Osteoblast (primary cell): ENCODE measurements at places on chromosomes 7 and 10.

DNA sequence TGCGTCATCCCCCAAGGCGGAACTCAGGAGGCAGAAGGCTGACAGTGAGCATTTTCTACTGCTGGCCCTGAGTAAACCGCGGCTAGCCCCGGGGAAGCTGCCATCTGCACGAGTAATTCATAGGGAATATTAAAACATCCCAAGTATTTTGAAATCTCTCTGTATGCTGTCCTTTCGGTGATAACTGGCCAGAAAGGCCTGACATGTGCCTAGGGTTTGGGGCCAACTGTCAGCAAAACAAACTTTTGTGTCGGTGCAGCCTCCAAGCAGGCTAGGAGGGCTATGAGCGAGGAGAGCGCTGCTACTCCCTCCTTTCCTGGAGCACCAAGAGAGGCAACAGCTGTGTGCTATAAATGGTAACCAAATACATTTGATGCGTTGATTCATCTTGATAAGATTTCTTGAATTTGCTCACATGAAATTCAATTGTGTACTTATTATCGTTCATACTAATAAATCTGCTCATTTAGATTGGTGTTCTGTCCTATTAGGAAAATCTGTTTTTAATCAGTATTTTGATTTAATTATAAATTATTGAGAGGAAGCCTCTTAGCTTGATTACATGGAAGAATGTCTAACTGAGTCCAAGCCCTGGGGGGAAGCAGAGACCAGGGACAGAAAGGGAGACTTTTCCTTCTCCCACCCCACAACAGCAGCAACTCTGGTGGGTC, 124.4 kb upstream of the NPS start:
- H3K27ac ChIP-seq: no peak overlapping the region
- peaks cover 19% of the 10 kb centered on the region for H3K36me3 ChIP-seq
- no peaks in the 10 kb centered on the region for H3K27me3 ChIP-seq
- no peak for DNase-seq
- H3K4me3 ChIP-seq: no peak overlapping the region

DNA sequence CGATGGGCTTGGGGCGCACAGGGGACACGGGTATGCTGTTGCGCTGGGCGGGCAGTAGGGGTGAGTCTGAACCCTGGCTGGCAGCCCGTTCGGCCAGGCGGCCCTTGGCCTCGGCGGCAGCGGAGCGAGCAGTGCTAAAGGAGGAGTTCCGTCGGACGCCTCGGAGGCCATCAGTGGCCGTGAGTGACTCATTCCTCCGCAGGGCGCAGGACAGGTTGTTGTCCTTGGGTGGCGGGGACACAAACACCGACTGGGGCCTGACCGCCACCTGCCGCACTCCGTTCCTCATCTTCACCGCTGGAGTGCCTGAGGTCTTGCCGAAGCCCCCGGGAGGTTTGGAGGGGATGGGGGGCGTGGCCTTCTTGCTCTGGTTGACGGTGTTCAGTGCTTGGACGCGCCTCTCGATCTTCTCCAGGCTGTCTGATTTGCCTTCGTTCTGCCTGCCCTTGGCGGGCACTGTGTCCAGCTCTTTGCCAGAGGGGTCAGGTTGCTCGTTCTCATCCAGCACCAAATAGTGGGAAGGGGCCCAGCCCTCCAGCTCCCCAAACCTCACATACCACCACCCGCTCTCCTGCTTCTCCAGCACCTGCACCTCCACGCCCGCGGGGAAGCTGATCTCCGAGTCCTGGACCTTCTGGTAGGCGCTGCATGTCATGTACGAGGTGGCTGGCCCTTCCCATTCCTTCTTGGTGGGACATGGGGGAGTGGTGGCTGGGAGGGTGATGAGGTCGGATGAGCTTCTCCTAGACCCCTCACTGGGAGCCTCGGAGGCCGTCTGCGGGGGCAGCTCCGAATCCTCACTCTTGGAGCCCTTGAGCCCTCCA, 108.7 kb downstream of the NEURL1 start:
- H3K4me1 ChIP-seq: peaks cover 10% of the 10 kb centered on the region
- H3K27ac ChIP-seq: no peak overlapping the region
- no peak for DNase-seq
- no peaks in the 10 kb centered on the region for H3K27me3 ChIP-seq

DNA sequence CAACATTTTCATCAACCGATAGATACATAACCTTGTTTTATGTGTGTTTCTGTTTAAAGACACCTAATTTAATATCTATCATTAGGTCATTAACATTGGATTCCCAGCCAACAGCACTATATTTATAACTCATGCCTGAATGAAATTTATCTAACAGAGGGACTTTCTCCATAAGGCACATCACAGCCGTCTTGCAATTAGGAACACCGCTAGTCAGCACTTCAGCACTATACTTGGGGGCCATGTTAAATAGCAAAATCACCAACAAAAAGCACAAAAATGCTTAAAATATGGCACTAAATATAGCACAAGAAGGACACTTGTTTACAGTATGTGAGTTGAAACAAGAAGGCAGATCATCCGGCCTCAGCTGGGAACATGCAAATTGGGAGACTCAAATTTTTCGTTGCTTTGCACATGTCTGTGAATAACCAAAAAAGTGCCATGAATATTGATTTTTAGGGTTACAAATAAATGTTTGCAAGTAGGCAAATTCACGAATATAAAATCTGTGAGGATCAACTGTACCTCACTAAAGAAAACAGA, 51.0 kb downstream of the TLL2 start:
- no peaks in the 10 kb centered on the region for H3K4me1 ChIP-seq
- H3K27me3 ChIP-seq: no peaks in the 10 kb centered on the region
- H3K36me3 ChIP-seq: no peaks in the 10 kb centered on the region

DNA sequence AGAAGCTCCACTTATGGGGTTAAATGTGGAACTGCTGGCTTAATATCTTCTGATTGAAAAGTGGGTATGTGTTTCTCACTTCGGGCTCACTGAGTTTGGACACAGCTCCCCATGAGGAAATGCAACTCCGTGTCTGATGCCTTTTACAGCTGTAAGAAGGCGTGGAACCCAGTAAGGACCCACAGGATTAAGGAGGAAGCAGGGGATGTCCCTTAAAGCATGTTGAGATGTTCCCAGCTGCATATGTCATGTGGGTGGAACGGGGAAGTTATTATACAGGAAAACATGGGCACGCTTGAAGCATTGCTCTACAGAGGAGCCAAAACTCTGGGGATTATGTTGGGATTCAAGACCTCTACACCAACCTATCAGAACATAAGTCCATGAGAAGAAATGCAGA, 224.4 kb downstream of the NEBL start:
- H3K4me3 ChIP-seq: no peak overlapping the region
- H3K27me3 ChIP-seq: no peaks in the 10 kb centered on the region
- H3K36me3 ChIP-seq: no peaks in the 10 kb centered on the region
- H3K4me1 ChIP-seq: no peaks in the 10 kb centered on the region
- no peak overlapping the region for H3K27ac ChIP-seq
- DNase-seq: no peak

DNA sequence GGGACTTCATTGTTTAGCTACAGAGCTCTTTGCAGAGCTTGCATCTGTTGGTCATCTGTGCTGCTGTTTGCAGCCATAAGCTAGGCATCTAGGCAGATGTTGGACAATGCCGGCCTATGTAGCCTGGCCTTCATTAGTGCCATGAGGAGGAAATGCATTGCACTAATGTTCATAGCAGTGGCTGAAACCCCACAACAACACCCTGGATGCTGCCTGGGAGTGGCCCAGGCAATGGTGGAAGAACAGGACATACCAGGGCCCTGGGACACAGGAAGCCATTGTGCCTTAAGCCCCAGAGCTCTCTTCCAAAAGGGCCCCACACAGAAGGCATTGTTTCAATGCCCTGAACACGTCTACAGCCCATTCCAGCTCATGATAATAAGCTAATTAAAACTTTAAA, 131.5 kb upstream of the LYZL1 start:
- DNase-seq: no peak
- no peaks in the 10 kb centered on the region for H3K27me3 ChIP-seq
- H3K27ac ChIP-seq: no peak overlapping the region
- H3K4me1 ChIP-seq: peaks cover 15% of the 10 kb centered on the region

DNA sequence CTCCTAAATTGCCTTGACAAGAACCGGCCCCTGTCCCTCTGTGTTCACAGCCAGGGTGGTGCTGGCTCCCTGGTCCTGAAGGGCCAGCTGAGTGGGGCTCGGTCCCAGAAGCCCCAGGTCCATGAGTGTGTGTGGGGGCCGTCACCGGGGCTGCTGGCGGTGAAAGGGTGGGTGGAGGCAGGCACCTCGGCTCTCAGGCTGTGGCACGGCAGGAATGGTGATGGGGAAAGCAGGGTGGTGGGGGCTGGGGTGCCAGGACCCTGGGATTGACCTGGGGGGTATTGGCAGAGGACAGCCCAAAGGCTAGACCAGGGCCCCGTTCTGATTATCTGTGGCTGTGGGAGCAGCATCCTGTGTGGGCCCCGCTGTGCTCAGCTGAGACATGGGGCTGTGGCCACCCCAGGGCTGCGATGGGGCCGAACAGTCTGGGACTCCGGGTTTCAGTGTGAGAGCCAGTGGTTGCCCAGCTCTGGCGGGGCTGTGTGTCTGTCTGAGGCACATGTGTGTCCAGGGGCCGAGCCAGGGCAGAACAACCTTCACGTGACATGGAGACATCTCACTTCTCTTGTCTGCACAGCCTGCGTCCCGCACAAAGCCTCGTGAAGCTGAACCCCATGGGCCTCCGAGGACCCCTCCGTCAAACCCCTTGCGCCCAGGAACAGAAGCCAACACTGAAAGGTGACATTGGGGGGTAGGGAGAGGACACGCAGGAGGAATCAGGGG, 144.2 kb downstream of the ELFN1 start:
- H3K4me1 ChIP-seq: no peaks in the 10 kb centered on the region
- no peaks in the 10 kb centered on the region for H3K27me3 ChIP-seq
- H3K36me3 ChIP-seq: no peaks in the 10 kb centered on the region

DNA sequence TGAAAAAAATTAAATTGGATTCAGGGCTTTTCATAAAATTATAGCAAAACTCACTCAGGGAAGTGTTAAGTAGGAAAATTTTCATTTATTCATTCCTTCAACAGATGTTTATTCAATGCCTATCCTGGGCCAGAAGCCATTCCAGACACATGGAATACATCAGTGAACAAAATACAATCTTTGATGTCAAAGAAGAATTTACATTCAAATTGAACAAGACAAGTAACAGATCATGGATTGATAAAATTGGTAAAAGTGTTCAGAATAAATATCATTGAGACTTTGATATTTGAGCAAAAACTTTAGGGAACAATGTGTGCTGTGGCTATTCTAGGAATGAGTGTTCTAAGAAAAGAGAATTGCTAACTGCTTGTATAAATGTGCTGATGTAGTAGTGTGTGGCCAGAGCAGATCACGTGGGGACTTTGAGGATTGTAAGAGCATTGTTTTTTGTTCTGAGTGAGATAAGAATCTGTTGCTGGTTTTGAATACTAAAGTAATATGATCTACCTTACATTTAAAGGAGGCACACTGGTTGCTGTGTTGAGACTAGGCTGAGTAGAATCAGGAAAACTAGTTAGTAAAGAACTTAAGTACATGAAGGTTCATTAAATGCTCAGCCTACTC, 957.2 kb downstream of the PCDH15 start:
- no peaks in the 10 kb centered on the region for H3K27me3 ChIP-seq
- H3K27ac ChIP-seq: no peak overlapping the region
- no peaks in the 10 kb centered on the region for H3K36me3 ChIP-seq
- no peak for DNase-seq
- no peak overlapping the region for H3K4me3 ChIP-seq
- H3K4me1 ChIP-seq: no peaks in the 10 kb centered on the region

- H3K4me1 ChIP-seq: no peaks in the 10 kb centered on the region
- H3K36me3 ChIP-seq: no peaks in the 10 kb centered on the region
- no peak overlapping the region for H3K4me3 ChIP-seq
- H3K27me3 ChIP-seq: no peaks in the 10 kb centered on the region
- H3K27ac ChIP-seq: no peak overlapping the region
These were observed 184.7 kb upstream of the KAT6B start for GRCh38 chr10:74641659-74642058.

DNA sequence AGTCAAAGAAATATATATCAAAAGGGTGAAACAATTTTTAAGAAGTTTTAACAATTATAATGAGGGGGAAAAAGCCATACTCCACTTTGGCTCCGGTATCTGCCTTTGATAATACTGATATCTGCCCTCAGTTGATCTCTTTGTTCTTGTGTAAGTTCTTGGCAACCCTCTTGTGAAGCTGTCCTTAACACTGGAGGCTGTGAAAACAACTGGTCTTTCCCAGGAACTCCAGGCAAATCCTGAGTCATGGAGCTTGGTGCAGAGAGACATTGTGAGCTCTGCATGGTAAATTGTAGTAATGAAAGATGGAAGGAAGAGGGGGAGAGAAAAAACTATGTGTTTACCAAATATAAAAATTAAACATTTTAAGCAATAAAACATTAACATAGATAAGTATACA, 11.9 kb upstream of the ERVW-1 start:
- peaks cover 40% of the 10 kb centered on the region for H3K36me3 ChIP-seq
- H3K4me3 ChIP-seq: no peak overlapping the region
- H3K4me1 ChIP-seq: no peaks in the 10 kb centered on the region
- H3K27ac ChIP-seq: no peak overlapping the region
- no peak for DNase-seq

DNA sequence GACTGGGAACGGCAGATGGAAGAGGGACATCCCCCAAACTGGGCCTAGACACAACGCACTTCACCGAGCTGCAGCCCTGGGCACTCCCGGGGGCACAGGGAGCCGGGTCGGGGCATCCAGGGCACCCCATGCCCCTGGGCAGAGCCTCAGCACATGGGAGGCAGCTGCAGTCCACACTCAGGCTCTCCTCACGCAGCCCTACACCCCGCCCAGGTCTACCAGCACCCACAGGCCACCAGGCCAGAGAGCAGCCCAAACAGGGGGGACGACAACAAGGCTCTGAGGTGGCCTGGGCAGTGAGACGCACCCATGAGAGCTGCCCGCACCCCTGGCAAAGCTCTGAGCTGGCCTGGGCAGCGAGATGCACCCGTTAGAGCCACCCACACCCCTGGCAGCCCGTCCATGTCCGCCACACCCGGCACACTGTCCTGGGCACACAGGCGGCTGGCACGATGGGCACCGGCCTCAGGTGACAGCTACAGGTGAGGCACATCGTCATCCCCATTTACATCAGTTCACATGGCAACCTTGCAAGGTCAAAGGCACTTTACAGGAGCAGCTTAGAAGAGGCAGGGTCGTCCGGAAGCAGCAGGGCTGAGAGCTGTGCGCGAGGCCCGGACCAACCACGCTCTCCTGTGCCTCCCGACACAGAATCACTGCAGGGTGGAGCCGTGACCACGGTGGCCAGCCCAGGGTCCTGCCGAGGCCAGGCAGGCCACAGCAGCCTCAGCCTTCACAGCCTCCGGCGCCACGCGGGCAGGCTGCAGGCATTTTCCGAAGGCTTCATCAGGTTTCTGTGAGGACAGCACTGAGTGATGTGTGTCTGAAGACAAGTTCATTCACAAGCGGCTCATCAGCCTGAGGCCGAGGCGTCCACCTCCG, 228.6 kb downstream of the MAD1L1 start:
- H3K36me3 ChIP-seq: no peaks in the 10 kb centered on the region
- peak; percentile 80 for DNase-seq
- H3K27ac ChIP-seq: no peak overlapping the region
- no peaks in the 10 kb centered on the region for H3K4me1 ChIP-seq
- no peaks in the 10 kb centered on the region for H3K27me3 ChIP-seq
